Stimulated activated CD8-positive, alpha-beta memory T cell treated with anti-CD3 and anti-CD28 coated beads, Interleukin-15, amount 100 ng/mL, for 48 hours (primary cell): ENCODE measurements at places on chromosomes 5 and 9.

- DNase-seq = peak; percentile 17
These were observed 1.1 kb upstream of the MAT2B start for GRCh38 chr5:163504079-163504931.

- no peak for DNase-seq
These were observed 15.5 kb downstream of the BAAT start for GRCh38 chr9:101369286-101369685.

DNA sequence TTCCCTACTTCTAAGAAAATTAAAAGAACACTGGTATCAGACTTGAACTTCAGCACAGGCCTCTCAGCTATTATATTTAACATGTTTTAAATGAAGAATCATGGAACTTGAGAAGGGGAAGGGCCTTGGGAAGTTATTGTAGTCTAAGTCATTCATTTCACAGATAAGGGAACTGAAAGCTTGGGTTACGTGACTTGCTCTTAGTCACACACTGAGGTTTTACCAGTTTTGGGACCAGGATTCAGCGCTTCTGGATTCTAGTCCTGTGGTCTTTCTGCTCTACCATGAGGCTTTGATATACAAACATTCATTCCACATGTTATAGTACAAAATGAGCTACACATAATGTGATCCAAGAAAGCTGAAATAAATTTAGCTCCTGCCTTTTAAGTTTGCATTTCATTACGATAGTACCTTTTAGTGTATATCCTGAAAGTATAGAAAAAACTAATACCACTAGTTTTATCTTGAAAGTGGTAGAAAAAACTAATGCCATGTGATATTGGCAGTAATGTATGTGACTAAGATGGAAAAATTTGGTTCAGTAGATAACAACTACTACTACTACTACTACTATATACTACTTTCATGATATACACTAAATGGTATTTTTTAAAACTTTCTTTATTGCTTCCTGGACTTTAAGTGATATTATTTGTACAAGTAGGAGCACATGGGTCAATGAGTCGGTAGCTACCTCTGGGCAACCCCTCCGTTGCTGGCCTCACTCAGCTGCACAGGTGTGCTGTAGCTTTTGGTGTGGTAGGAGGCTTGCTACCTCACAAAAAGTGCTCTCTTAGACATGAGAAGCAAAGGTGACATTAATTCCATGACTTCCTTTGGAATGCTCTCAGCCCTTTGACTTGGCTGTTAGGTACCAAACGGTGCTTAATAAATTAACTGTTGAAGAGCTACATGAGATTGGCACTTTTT lies 40.7 kb downstream of the F2RL2 start:
- no peak for DNase-seq

DNA sequence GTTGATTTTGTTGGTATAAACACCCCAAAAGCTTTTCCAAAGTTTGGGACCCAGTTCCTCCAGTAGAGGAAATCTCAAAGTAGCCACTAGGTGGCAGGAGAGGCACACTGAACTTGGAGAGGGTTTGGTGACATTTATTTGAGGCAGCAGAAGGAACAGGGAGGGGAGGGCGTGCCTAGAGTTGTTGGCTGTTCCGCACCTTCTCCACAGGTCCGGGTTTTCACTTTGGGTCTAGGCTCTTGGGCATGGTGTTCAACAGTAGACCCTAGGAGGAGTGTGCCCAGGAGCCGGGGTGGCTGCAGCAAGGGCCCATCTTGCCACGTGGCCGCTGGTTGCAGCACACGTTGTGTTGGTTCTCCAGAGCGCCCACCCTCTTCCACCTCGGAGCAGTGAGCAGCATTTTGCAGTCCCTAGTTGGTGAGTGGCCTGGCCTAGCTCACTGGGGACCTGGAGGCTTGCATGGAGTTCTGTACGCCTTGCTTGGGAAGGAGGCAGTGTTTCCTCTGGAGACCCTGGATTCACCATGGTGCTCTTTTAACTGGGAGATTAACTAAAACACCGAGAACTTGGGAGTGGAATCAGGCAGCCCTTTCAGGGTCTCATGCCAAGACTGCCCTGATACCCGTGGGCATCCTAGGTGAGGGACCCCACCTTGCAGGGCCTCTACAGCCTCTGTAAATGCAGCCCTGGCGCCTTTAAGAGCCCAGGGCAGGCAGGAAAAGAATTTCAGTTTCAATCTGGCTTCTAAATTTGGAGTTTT lies 28.2 kb downstream of the PTPA start:
- peak; percentile 57 for DNase-seq

GRCh38 chr9:130215341-130216119 lies 43.3 kb downstream of the NCS1 start:
- no peak for DNase-seq

- no peak for DNase-seq
These were observed 218.0 kb downstream of the MAN2A1 start for GRCh38 chr5:109907731-109908130.

GRCh38 chr5:73678322-73678740 lies 52.3 kb downstream of the ARHGEF28 start:
- DNase-seq = no peak

- DNase-seq = no peak
These were observed 190.6 kb upstream of the C9orf72 start for GRCh38 chr9:27763831-27764230.

DNA sequence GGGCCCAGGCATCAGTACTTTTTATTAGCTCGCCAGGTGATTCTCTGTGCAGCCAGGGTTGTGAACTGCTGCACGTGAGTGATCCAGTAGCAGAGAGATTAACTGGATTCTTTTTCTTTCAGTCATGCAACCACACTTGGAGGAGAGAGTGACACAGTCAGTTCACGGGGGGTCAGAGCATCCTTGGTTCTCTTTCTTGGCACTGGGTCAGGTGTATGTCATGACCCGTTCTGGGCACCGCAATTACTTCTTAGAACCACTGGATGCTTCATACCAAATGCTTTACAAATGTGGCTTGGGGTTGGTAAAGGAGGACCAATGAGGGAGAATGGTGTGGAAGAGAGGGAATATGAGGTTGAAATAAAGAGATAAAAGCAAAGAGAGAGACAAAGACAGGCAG lies 368.7 kb downstream of the MLLT3 start:
- no peak for DNase-seq

DNA sequence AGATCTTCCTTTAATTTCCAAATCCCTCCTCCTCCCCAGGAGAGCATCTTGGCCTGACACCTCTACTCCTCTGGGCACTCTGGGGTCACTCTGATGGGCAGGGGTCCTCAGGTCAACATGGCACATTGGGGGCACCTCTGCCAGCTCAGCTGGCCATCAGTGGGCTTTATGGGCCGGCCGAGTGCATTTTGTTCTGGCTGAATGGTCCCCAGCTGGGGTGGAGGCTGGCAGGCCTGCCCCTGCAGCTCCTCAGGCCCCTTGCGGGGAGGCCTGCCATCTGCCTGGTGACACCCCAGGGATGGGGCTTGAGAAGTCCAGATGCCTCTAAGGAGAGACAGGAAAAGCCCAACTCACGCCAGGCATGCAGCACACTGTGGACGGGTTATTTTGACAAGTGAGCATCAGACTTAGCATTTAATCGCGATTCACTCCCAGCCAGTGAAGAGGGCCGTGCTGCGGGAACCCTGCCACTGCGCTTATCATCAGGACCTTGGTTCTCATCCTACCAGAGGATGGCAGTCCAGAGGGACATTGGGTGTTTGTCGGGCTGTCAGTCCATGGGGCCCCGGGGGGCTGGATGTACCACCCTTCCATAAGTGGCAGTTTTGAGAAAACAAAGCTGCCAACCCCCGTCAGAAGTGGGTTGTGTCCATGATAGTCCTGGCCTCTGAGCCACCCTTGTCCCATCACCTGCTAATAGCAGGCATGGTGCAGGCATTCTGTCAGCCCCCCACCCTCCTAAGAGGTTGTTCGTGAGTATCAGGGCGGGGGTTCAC lies 21.7 kb downstream of the PHF2 start:
- no peak for DNase-seq

GRCh38 chr9:84686068-84686467 lies 16.5 kb downstream of the NTRK2 start:
- DNase-seq = no peak

- DNase-seq = no peak
These were observed 856 bp upstream of the ATOSB start for GRCh38 chr9:35116539-35116897.

GRCh38 chr5:80740999-80741398 lies 86.2 kb upstream of the DHFR start:
- DNase-seq = no peak

GRCh38 chr9:98367923-98368322 lies 112.5 kb upstream of the TBC1D2 start:
- DNase-seq = no peak

GRCh38 chr5:156913719-156914370 lies 49.2 kb downstream of the TIMD4 start:
- no peak for DNase-seq

- DNase-seq = no peak
These were observed 43.7 kb upstream of the ERCC6L2 start for GRCh38 chr9:95831810-95832209.

DNA sequence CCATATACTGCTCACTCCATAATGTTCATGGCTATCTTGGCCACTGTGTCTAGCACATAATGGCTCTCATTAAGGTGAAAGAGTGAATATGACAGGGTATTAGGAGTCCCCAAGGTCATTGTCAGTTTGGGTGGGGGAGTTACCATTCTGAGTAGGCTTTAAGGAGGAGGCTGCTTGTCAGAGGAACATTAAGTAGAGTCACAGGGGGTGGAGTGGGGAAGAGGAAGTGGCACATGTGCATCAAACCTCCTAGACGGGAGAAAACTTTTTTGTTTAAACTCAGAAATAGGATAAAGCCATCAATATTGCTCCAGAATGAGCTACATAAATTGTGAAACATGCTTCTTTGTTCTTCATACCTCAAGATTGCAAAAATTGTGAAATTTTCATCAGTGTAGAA lies 45.5 kb downstream of the DAB2IP start:
- DNase-seq = no peak

- DNase-seq = no peak
These were observed 7.6 kb downstream of the SLC24A2 start for GRCh38 chr9:19781240-19781639.

GRCh38 chr5:64811050-64811640 lies 42.4 kb downstream of the CWC27 start:
- no peak for DNase-seq

- DNase-seq = no peak
These were observed 44.4 kb downstream of the GNAQ start for GRCh38 chr9:77987081-77987656.

- DNase-seq = no peak
These were observed 101.1 kb upstream of the CACNA1B start for GRCh38 chr9:137776306-137776995.

DNA sequence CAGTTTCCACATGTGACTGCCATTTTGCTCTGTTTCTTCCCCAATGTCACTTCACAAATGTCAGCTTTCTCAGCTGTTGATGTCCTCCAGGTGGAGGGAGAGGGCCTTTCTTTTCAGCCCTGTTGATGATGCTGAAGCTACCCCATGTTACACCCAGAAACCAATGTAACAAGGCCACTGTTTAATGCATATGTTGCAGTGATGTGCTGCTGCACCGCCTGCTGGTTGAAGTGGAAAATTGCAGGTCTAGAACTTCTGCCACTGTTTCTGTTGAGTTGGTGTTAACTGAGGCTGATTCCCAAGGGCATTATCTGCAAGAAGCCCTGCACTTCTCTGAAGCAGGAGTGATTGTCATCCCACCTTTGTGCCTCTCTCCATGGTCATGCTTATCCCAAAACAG lies 428.4 kb downstream of the KDM4C start:
- no peak for DNase-seq

GRCh38 chr5:33231214-33231710 lies 209.5 kb upstream of the TARS1 start:
- no peak for DNase-seq

DNA sequence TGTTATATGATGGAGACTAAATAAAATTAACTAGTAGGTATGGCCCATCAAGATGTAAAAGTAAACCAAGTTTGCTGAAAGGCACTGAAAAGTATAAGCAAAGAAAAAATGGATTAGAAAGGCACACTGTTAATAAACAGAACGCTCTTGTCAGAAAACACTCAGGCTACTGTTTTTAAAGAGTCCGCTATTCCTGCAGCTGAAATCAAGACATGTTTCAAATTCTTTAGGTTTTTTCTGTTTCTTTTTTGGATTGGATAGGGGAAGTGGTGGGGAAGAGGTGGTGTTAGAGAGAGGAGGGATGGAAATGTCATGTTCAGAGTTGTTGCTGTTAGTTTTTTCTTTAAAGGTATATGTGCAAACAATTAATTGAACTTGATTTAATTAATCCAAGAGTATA lies 17.5 kb downstream of the OSTF1 start:
- no peak for DNase-seq

GRCh38 chr5:151222790-151223446 lies 974 bp downstream of the CCDC69 start:
- peak; percentile 40 for DNase-seq

DNA sequence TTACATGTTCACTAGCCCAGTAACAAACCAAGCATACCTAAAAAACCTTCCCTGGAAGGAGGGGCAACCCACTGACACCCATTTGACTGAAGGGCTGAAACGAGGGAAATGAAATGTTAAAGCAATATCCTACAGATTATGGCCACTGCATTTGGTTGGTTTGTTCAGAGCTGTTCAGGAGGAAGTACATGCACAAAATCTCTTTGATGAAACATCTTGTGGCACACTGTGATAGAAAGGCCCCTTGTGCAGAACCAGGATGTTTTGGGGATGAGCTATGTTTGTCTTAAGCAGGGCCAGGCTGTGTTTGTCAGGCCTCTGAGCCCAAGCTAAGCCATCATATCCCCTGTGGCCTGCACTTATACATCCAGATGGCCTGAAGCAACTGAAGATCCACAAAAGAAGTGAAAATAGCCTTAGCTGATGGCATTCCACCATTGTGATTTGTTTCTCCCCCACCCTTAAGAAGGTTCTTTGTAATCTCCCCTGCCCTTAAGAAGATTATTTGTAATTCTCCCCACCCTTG lies 467.3 kb upstream of the PIK3R1 start:
- no peak for DNase-seq

- DNase-seq = no peak
These were observed 16.9 kb downstream of the SH2D3C start for GRCh38 chr9:127761491-127761956.

DNA sequence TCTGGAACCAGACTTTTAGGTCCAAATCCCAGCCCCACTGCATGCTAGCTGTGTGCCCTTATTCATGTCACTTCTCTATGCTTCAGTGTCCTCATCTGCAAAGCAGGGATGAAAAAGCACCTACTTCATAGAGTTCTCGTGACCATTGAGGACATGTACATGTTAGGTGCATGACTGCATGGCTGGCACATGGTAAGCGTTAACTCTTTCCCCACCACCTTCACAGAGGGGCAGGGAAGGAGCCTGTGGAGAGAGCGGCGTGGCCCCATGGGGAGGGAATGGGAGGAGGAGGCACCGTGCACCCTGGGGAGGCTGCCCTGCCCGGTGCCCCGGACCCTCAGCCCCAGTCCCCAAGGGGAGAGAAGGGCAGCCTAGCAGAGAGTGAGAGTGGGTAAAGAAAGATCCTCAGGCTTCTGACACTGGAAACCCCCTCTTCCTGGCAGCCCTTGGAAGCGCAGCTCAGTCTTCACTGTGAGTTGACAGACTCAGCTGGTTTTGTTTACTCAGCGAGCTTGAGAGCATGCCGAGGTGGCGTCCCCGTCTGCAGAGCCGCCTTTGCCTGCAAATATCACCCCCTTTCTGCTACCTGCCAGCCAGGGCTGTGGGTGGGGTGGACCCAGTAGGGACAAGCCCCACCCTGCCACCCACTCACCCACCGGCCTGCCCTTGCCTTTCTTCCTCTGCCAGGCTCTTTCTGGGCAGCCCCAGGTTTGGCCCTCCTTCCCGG lies 10.6 kb upstream of the ANGPTL2 start:
- DNase-seq = no peak
